Breast epithelium (tissue), 4 donors: ENCODE measurements at places on chromosomes 1 and 21. TPM values are rescaled to one million over a fixed set of nuclear protein-coding genes. Genes with fewer than 3 reads are reported as not detected.

DNA sequence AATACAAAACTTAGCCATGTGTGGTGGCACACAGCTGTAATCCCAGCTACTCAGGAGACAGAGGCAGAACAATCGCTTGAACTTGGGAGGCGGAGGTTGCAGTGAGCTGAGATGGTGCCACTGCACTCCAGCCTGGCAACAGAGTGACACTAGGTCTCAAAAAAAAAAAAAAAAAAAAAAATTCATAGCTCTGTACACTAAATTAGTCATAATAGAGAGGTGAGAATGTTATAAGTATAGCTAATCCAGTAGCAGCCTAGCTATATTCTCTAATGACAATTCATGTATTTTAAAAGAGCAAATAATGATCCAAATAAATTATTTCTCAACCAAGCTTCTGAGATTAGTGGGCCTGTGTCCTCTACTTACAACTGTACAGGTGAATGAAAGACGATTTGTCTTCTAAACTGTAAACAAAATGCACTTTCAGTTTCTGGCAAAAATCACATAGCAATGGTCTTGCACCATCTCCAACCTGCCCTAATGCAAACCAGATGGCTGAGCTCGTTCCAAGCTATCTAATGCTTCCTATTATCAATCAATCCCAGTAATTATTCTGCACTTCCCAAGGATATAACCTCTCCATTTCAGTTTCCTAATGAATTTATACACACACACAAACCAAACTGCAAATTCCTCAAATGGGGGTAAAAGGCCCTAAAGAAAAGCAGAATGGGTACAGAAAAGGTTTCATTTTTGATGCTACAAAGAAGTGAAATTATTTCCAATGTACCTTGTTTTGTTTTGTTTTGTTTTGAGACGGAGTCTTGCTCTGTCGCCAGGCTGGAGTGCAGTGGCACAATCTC lies 56.5 kb downstream of the GATAD2B start:
- H3K4me3 ChIP-seq = no peak overlapping the region
- no peaks in the 10 kb centered on the region for H3K4me1 ChIP-seq
- no peaks in the 10 kb centered on the region for H3K36me3 ChIP-seq
- H3K27me3 ChIP-seq = no peaks in the 10 kb centered on the region

DNA sequence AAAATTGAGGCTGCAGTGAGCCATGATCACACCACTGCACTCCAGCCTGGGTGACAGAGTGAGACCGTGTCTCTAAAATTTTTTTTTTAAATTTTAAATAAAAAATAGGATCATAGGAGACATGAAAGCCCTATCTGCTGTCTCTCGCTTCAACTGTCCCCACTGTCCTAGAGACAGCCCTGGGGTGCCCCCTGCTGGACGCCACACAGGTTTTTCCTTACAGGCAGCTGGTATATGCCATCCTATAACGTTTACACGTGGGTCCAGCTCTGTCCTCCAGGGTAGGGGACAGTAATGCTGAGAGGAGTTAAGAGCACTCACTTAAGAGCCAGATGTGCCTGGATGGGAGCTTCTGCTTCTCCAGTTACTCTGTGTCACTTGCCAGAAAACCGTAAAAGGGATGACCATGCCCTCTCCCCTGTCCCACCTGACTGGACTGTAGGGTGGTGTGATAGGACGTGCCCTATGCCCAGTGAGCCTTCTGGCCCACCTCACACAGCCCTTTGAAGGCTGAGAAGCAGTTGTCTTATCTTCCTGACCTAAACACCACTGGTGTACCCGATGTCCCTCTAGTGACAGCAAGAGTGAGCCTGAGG lies 8.5 kb downstream of the FBXO2 start:
- H3K4me1 ChIP-seq = peaks cover 5% of the 10 kb centered on the region
- no peak overlapping the region for H3K4me3 ChIP-seq
- no peak overlapping the region for H3K27ac ChIP-seq
- H3K36me3 ChIP-seq = no peaks in the 10 kb centered on the region
- H3K27me3 ChIP-seq = no peaks in the 10 kb centered on the region

DNA sequence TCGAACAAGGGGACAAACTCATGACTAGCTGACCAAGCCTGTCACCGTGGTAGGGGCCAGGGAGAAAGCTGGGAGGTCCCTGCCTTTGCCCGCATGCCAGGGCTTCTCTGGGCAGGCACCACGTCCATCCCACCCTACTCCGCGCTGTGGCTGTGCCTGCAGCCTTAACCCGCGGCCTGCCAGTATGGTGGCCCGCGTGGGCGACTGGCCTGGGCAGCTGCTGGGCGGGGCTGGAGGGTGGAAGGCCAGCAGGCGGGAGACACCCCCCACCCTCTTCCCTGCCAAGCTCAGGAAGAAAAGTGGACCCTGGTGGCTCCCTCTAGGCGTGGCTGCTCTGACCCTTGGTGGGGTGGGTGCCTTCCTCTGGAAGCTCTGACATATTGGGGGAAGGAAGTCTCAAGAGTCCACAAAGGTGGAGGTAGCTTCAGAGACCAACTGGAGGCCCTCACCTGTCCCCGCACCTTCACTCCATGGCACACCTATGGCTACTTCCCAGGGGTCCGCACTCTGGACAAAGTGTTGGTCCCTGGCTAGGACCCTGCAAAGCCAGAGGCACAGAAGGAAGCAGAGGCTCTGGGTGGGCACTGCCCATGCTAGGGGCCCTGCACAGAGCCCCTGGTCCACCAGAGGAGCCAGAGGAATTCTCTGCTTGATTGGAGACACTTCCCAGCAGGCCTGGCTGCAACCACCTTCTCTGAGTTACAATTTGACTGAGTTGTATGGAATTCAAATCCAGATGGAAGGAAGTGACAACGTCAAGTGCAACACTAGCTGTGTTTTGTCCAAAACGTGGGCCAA lies 3.3 kb upstream of the SKI start:
- no peaks in the 10 kb centered on the region for H3K27me3 ChIP-seq
- no peaks in the 10 kb centered on the region for H3K36me3 ChIP-seq
- no peak overlapping the region for H3K4me3 ChIP-seq
- H3K4me1 ChIP-seq = no peaks in the 10 kb centered on the region
- no peak overlapping the region for H3K27ac ChIP-seq

Gene S100B
- 25.6 TPM for total RNA-seq

DNA sequence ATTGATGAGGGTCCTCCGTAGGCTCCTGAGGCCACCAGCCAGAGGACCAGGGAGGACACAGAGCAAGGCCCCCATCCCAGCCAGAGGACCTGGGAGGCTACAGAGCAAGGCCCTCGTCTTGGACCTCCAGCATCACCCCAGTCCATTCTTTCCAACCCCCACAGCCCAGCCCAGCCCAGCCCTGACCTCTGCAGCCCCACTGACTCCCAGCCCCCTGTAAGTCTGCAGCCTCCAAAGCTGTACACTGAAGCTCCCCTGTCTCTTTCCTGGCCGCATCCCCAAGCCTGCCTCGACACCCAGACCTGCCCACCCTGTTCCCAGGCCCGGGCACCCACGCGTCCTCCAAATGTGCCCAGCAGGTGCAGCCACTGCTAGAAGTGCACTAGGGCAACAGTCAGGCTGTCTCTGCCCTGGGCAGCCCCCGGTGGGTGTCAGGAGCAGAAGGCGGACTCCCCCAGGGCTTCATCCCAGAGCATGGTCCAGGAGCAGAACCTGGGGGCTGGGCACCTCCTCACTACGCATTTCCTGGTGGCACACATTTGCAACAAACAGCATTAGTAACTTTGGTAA lies 2.1 kb downstream of the DVL1 start:
- peak overlapping the region; percentile 89 for H3K27ac ChIP-seq
- H3K4me1 ChIP-seq = peaks cover 31% of the 10 kb centered on the region
- no peak for DNase-seq
- H3K36me3 ChIP-seq = no peaks in the 10 kb centered on the region
- H3K4me3 ChIP-seq = peak overlapping the region; percentile 99

Gene ZNF683
- total RNA-seq = 0.48 TPM

DNA sequence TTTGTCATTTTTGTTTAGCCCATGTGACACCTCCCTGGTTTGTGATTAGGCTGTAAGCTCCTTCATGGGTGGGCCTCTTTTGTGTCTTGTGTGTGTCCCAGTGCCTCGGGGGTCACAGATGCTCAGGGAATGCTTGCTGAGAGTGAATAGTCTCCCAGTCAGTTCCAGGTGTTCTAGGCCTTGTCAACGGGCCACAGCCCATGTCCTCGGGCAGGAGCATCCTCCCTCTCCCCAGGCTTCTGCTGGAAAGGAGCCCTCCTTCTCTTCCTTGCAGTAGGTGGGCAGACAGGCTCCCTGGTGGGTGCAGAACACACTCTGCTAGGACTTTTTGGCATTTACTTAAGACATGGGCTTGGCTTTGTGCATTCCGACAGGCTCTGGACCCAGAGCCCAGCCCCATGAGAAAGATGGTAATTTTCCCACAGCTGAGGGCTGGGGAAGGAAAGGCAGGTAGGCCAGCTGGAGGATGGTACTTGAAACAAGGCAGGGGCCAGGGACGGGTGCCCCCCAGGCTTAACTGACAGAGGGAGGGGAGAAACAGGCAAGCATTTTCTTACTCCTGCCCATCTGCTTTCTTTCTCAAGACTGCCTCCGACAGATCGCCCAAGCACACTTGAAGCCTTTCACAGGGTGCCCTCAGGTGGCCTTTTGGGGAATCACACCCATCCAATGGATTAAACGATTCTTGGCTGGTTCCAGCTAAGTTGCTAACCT lies 7.1 kb upstream of the CPLANE2 start:
- H3K4me3 ChIP-seq = no peak overlapping the region
- no peaks in the 10 kb centered on the region for H3K36me3 ChIP-seq
- DNase-seq = peak; percentile 70
- peak overlapping the region; percentile 50 for H3K27ac ChIP-seq
- H3K27me3 ChIP-seq = no peaks in the 10 kb centered on the region

GRCh38 chr21:16033193-16033592 lies 303.4 kb downstream of the USP25 start:
- no peaks in the 10 kb centered on the region for H3K4me1 ChIP-seq
- no peaks in the 10 kb centered on the region for H3K27me3 ChIP-seq
- no peak for DNase-seq
- H3K36me3 ChIP-seq = no peaks in the 10 kb centered on the region
- H3K4me3 ChIP-seq = no peak overlapping the region
- H3K27ac ChIP-seq = no peak overlapping the region

Gene ACTN2
- 0.48 TPM for total RNA-seq

DNA sequence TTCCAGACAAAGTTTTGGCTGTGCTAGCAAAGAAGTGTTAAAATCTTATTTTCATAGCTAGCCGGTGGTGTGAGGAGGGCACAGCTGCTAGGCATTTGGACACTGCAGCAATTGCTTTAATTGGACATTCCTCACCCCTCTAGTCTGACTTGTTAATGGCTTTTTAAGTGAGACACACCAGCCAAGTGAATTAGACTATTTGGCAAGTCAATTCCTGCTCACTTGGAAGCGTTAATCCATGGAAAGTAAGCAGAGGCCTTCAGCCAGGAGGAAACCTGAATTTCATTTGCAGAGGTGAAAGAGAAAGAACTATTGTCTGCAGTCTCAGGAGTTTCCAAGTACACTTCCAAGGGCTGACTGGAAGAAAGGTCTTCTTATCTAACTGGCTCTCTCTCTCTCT lies 175.7 kb downstream of the ST6GALNAC3 start:
- H3K36me3 ChIP-seq = no peaks in the 10 kb centered on the region
- no peak overlapping the region for H3K4me3 ChIP-seq
- peak overlapping the region; percentile 20 for H3K27ac ChIP-seq
- no peak for DNase-seq
- peaks cover 4% of the 10 kb centered on the region for H3K4me1 ChIP-seq

Gene CRYBG2
- total RNA-seq = 0.66 TPM

GRCh38 chr1:155218854-155219591 lies 10.5 kb downstream of the MTX1 start:
- H3K4me3 ChIP-seq = no peak overlapping the region
- no peaks in the 10 kb centered on the region for H3K36me3 ChIP-seq
- no peak for DNase-seq
- H3K4me1 ChIP-seq = no peaks in the 10 kb centered on the region

- no peak for DNase-seq
- H3K27me3 ChIP-seq = no peaks in the 10 kb centered on the region
- no peak overlapping the region for H3K4me3 ChIP-seq
- no peaks in the 10 kb centered on the region for H3K4me1 ChIP-seq
- no peaks in the 10 kb centered on the region for H3K36me3 ChIP-seq
Observed at GRCh38 chr21:44618504-44618903, 6.6 kb downstream of the KRTAP10-8 start.

Gene S100A14
- total RNA-seq = not detected

Gene ELAPOR1
- 0.64 TPM for total RNA-seq

Gene RNASEL
- total RNA-seq = 14.8 TPM

DNA sequence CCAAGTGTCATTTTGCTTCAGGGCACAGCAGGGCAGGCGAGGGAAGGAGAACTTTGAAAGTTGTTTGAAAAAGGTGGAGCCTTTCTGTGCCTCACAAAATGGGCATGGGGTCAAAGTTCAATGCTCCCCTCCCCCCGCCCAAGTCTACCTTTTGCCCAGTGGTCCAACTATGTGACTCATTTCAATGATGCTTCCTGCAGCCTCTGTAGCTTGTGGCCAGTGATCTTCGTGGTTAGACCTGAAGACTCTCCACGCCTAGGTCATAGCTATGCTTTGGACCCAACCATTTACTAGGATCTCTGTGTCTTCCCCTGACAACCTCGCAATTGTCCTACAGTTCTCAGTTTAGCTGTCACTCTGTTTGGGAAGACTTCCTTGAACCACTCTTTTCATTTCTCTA lies 280.3 kb upstream of the GJB5 start:
- no peak overlapping the region for H3K4me3 ChIP-seq
- DNase-seq = no peak
- no peak overlapping the region for H3K27ac ChIP-seq
- no peaks in the 10 kb centered on the region for H3K4me1 ChIP-seq
- H3K27me3 ChIP-seq = no peaks in the 10 kb centered on the region

DNA sequence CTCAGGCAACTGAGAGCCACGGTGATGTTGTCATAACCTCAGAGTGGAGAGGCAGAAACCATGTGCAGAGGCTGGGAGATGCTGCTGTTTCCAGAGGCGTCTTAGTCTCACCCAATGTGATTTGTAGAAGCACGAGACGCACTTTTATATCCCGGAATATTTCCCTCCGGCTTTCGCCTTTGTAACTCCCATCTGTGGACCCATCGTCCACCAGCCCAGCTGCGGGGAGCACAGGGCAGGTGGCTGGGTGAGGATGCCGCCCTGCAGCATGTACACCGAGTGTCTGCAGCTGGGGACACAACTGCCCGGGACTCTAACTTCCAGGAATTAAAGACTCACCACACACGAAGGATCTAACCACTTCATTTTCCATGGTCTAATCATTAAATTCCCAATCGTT lies 43.5 kb downstream of the UBASH3A start:
- H3K4me3 ChIP-seq = no peak overlapping the region
- DNase-seq = no peak
- H3K36me3 ChIP-seq = no peaks in the 10 kb centered on the region
- no peaks in the 10 kb centered on the region for H3K4me1 ChIP-seq

Gene DIRAS3
- 12.9 TPM for total RNA-seq

- no peaks in the 10 kb centered on the region for H3K27me3 ChIP-seq
- H3K4me3 ChIP-seq = no peak overlapping the region
- no peak overlapping the region for H3K27ac ChIP-seq
- DNase-seq = no peak
- no peaks in the 10 kb centered on the region for H3K4me1 ChIP-seq
- no peaks in the 10 kb centered on the region for H3K36me3 ChIP-seq
Observed at GRCh38 chr1:157249326-157249725, 111.1 kb upstream of the ETV3 start.
